ENCODE measurements at places on chromosomes 6 and 20.

- DNase-seq, result no peak
These were observed 48.6 kb downstream of the FIG4 start for GRCh38 chr6:109739686-109740085.

GRCh38 chr6:157556671-157557430 is 175.9 kb downstream of the ZDHHC14 start:
- no peak for DNase-seq

- no peak for DNase-seq
These were observed 151.3 kb downstream of the DTNBP1 start for GRCh38 chr6:15511248-15512125.

DNA sequence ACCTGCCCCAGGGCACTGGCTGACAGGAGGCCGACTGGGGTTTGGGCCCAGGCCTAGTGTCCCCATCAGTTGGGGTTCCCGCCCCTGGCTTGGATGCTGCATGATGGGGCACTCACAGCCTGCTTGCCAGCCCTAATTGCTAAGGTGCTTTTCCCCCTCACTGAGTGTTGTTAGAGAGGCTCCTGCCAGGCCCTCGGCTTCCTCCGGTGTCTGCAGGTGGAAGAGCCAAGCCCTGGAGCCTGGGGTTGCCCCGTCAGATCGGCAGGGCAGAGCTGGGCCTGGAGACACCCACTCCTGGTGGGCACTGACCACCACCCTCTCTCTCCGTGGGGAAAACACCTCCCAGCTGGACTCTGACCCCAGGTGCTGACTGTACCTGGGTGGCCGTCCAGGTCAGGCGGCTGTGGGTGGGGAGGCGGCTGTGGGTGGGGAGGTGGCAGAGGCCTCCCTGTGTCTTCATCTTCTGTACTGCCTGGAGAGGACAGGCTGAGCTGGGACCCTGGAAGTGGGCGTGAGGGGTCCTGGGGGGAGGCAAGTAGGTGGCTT is 6.0 kb upstream of the CABLES2 start:
- no peak for DNase-seq

DNA sequence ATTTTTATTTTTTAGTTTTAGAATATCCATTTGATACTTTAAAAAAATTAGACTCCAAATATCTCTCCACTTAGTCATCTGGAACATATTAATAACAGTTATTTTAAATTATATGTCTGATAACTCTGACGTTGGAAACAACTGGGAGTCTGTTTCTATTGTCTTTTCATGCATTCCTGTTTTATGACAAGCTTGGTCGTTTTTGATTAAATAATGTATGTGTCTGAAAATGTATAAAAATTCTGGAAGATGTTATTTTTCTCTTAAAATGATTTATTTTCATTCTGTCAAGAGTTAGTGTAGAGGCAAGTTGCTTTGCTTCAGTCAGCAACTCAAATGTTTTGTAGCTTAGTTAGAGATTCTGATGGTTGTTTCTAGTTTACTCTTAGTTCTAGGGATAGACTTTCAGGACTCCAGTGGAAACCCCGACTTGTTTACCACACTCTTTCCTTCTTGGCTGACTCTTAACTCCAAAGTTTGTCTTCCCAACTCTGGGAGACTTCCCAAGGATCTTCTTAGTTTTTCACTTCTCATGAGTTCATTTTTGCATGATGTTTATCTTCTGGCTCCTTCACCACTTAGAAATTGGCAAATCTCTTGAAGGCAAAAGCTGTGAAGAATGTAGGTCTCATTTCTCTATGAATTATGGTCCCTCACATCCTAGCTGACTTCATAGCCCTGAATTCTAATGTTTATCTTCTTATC is 190.9 kb downstream of the LAMA2 start:
- DNase-seq, result peak; percentile 9

- DNase-seq, result no peak
These were observed 6.2 kb downstream of the COL9A3 start for GRCh38 chr20:62822788-62823651.

GRCh38 chr20:5835871-5836270 is 85.7 kb downstream of the SHLD1 start:
- peak; percentile 61 for DNase-seq

DNA sequence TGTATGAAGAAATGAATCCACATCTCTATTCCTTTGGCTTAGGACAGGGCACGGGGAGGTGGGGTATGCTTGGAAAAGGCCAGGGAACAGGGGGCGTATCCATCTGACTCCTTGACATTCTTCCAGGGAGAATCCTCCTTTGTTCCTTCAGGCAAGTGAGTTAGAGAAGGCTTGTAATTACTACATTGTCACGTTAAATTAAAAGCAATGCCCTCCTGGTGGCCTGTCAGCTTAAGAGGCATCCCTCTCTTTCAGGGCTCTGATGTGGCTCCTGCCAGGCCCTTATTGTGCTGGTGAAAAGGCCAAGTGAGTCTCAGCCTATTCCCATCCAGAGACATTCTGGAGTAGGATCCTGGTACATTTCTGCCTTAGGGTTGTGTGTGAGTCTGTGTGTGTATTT is 128.3 kb downstream of the FOXA2 start:
- no peak for DNase-seq

DNA sequence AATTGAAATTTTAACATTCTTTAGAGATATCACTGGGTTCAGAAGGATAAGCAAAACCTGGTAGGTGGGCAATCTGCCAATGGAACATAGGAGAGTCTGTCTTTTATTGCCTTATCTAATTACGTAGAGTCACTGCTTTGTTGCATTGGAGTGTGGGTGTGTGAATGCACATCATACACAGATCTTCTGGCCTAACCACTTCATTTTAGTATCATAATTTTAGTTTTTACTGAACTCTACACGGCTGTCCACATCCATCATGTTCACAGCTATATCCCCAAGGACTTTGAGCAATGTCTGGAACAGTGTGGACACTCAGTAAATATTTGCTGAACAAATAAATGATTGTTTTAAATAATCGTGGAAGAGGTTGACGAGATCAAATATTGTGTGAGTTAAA is 104.6 kb upstream of the AKIRIN2 start:
- DNase-seq, result no peak

- no peak for DNase-seq
These were observed 28.6 kb upstream of the EZR start for GRCh38 chr6:158847786-158848185.

DNA sequence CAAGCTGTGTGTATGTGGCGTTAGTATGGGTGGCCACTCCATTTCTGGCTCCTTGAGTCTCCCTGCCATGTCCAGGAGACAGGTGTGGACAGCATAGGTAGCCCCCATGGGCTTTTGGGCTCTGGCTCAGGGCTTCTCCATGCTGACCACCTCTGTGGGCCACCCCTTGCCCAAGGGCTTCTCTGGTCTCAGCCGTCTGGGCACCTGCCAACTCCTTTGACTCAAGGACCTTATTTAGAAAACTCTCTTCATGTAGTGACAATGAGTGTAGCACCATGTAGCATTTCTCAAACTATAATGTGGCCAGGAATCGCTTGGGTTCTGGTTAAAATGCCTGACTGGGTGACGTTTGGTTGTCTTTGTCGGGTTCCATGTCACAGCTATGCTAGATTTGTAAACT is 5.1 kb upstream of the GTSF1L start:
- no peak for DNase-seq

DNA sequence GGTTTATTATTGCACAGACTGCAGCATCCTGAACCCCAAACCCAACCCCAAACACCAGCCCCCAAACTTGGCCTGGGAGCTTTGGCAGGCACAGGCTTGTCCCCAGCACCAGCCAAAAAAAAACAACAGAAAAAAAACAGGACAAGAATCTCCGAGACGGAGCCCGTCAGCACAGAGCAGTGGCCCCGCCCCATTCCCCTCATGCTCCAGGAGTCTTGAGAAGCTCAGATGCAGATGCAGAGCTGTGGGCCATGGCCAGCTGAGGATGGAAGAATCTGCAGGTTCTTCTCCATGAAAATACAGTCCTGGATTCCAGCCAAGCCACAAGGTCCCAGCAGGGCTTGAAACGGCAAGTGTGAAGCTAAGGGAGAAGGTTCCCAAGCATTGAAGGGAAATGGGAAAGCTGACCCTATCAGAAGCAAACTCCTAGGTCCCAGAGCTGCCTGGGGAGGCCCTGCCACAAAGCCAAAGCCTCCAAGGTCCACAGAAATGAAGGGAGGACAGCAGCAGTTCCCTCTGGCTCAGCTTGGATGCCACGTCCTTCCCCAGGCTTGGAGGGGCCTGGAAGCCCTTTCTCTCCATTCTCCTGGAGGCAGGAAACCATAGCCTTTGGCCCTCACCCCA is 75.2 kb downstream of the JPH2 start:
- peak; percentile 50 for DNase-seq

DNA sequence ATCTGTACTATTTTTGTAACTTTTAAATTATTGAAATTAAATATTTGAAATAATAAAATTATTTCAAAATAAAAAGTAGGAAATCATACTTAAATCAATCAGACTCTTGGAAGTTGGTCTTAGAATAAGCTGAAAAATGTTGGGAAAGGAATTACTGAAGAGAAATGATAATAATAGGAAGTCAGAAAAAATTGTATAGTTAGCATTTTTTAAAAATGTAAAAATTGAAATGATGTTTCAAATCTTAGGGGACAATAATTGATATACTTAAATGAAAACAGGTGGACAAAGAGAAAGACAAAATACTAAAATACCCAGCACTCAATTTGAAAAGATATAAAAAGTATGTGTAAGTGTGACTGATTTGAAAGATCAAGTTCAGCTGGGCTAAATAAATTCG is 186.1 kb downstream of the BMP2 start:
- no peak for DNase-seq

DNA sequence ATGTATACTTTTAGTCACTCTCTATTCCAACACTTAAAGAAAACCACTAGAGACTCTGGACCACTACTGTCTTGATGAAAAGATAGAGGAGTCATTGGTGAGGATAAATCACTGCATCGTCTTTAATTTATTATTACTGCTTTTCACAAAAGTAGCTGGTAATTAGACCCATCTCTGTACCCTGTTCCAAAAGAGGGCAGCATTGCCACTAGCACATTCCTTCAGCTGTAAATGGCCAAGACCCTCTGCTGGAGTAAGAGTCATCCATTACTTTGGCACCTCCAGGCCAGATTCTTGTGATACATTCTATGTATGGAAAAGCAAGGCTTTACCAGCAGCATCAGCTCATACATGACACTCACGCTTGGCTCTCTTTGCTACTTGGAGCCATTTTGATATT is 49.5 kb upstream of the PREP start:
- no peak for DNase-seq

- DNase-seq, result no peak
These were observed 128.5 kb downstream of the HFE start for GRCh38 chr6:26215585-26216358.

- no peak for DNase-seq
These were observed 50.7 kb downstream of the SLC26A8 start for GRCh38 chr6:35973670-35974222.

GRCh38 chr6:143270026-143270425 is 180.5 kb downstream of the ADAT2 start:
- DNase-seq, result peak; percentile 64

GRCh38 chr20:21534453-21534852 is 20.6 kb upstream of the NKX2-2 start:
- DNase-seq, result no peak

DNA sequence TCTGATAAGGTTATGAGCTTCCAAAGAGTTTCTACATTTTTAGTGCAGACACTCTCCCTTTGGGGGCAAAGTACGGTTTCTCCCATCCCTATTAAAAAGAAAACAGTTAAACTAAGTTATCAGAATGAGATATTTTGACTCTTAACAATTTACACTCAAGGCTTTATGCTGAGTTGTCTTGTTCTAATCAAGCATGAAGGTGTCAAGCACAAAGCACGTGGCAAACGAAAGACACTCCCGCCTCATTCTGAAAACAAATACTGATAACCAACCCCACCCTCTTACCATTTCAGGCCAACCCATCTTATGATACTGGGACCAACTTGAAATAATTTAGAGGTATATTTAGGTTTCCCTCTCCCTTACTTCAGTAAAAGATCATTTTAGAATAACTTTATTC is 24.3 kb downstream of the OR14J1 start:
- no peak for DNase-seq

- DNase-seq, result no peak
These were observed 2.1 kb downstream of the CNR1 start for GRCh38 chr6:88164061-88164460.

DNA sequence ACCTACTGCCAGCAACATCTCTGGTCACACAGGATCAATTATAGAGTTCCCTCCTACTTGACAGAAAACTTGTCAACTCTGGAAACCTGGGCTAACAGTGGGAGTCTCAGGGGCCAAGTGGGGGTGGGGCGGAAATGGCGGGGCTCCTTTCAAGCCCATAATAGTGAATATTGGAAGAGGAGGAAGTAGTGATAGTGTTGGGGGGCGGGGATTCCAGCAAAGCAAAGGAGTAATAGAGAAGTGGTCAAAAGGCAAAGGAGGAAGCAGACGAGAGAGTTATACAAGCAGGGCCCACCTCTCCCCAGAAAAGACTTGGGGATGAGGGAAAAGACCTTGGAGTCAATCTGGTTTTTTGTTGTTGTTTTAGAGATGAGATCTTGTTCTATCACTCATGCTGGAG is 2.1 kb downstream of the DEF6 start:
- no peak for DNase-seq

GRCh38 chr6:10465629-10466499 is 51.0 kb upstream of the TFAP2A start:
- peak; percentile 41 for DNase-seq

GRCh38 chr6:168972128-168972527 is 281.5 kb downstream of the THBS2 start:
- no peak for DNase-seq

- DNase-seq, result no peak
These were observed 1.1 kb downstream of the PCSK2 start for GRCh38 chr20:17227669-17228623.

GRCh38 chr20:46564241-46564957 is 13.9 kb upstream of the OCSTAMP start:
- DNase-seq, result no peak

DNA sequence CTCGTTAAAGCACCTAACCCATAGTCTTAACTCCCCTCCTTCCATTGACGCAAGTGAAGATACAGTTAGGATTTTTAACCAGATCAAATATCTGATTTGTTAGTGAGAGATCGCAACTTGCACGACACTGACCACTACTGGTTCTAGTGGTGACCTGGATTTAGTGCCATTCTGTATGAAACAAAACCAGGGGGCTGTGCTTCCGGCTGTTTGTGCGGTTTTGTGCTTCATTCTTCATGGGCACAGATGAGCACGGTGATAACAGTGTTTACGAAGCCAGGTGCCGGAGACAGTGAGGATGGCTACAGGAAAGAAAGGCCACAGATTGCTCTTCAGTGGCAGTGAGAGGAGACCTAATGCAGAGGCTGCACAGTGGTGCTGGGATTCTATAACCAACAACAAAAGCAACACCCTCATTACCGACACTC is 75.5 kb downstream of the NOL4L start:
- no peak for DNase-seq

DNA sequence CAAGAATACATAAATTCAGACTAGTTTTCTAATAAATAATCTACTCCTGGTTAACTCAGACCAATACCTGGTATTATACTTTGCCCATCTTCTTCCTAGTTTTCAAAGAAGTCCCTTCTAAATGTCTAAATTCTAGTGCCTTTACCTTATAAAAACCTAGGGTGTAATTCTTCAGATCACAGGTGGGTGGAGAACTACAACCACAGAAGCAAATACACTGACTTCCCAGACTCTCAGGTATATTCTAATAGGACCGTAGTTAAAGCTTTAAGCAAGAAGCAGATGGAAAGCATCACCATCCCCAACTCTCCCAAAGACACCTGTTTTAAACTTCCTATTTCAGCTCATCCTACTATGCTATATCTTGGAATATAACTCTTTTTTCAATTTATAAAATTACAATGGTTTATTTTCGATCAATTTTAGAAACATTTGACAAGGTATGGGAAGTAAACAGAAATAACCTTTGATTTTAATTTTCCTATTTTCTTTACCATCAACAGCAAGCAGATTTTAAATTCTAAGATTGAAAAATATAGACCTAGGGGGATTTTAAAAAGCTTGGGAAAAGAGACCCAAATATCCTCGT is 15.8 kb downstream of the MAN1A1 start:
- no peak for DNase-seq
